ENCODE measurements at places on chromosomes 5 and 9.

GRCh38 chr5:169270827-169271226 lies 30.1 kb downstream of the SLIT3 start:
- no peak for DNase-seq

- peak; percentile 87 for DNase-seq
Measured at GRCh38 chr9:94783102-94783682, 56.7 kb downstream of the AOPEP start.

DNA sequence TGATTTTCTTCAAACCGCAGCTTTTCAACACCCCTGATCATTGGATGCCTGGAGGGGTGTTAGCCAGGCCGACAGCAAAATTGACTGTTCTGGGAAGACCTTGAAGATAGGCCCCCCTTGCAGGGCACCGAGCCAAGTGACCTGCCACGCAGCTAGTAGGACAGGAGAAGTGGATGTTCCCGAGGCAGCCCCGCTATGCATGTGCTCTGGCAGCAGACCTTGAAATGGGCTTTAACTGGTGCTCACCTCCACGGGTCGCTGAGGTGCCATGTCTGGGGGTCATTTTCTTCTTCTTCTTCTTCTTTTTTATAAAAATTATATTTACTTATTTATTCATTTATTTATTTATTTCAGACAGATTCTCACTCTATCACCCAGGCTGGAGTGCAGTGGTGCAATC lies 12.6 kb downstream of the FGF18 start:
- DNase-seq = no peak

DNA sequence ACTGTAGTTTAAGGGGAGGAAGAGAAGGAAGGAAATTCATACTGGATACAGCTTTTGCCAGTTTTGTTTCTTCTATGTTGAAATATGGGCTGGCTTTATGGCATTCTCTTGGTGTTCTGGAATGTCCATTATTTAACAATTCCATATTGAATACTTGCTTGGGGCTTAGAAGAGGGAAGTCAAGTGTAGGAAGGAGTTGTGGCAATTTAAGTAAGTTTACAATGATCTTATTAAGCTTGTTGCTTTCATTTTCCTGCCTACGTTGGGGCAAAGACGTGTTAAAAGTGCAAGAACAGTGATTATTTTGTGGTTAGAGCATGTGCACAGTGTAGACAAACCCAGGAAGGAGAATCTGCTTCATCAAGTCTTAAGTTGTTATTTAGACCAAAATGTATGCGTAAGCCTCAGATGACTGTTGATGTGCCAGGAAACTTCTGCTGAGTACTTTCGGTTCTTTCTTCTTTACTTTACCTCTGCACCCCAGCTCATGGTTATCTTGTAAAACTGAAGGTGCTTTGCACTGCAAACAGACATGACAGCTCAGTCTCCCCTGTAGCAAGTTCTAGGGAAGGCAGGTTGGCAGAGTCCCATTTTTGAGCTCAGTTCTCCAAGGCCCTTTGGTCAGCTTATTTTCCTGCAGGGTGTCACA lies 75.8 kb downstream of the F2RL2 start:
- DNase-seq = peak; percentile 11

DNA sequence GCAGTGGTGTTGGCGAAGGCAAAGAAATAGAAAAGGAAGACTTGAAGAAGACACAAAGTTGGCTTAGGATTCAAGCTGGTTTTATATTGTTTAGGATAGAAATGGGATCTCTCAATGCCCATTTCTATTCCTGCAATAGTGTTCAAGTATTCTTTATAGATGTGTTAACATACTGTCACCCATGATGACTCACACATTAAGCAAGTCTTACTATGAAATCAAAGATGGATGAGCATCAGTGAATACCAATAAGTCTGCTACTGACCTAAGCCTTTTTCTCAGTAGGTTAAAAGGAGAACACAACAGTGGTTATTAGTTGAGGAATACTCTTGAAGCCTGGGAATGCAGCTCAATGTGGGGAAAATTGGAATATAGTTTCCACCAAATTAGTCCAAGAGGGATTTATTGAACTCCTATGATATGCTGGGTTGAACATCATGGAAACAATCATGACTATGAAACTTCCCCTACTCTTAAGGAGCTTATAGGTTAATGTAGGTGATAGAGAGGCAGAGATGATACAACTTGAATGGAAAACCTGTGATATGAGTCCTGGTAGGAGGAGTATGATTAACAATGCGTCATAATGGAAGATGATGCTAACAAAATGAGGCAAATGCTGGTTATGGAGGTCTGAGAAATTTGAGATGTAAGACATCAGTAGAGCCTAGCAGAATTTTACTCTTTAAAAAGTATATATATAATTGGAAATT lies 417.1 kb upstream of the DAP start:
- no peak for DNase-seq

- peak; percentile 95 for DNase-seq
Measured at GRCh38 chr5:150904479-150905311, at the start of gene ZNF300. Gene ZNF300 (minus strand): TSS chr5:150904980. CDS start chr5:150903155, 1,825 bp downstream.

- DNase-seq = peak; percentile 11
Measured at GRCh38 chr5:77129391-77129990, 42.4 kb upstream of the ZBED3 start.

GRCh38 chr9:35656348-35656747 lies 1.5 kb downstream of the RMRP start:
- DNase-seq = no peak

GRCh38 chr9:38414040-38414723 lies 10.1 kb downstream of the IGFBPL1 start:
- DNase-seq = no peak

- no peak for DNase-seq
Measured at GRCh38 chr5:180354966-180355365, 1.8 kb upstream of the GFPT2 start.

- no peak for DNase-seq
Measured at GRCh38 chr5:142293486-142293885, 31.3 kb downstream of the SPRY4 start.

DNA sequence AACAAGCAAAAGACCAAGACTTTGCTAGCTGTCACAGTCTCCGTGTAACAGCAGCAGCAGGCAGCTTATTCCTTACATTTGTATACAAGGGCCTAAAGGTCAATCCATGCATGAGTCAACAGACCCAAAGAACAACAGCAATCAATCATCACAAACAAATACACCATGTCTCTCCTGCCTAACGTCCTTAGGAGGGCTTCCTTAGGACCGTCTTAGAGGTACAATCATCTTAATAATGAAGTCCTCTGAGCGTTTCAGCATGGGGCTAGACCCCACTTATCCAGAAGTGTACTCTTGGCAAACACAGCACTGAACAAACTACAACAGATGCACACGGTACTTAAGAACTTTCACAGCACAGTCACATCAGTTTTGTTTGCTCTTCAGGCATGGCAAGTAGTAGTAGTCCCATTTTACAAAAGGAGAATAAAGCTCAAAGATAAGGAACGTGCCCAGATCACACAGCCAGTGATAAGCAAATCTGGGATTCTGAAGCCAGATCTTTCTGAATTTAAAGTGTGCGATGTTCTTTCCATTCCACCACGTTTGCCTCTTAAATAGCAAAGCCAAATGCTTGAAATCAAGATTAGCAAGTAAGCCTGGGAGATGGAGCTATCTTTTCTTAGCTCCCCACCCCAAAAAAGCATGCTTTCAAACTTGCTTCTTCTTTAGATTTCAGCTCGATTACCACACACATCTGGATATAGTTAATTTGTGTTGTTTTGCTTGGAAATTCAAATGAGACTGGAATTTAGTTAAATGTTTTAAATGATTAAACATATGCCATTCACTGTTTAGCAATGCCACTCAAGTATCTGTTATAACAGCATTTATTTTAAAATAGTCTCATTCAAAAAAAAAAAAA lies 24.2 kb downstream of the PSMB7 start:
- peak; percentile 56 for DNase-seq

GRCh38 chr5:173675287-173675996 lies 59.0 kb upstream of the BOD1 start:
- DNase-seq = no peak

GRCh38 chr9:106897236-106897635 lies 34.3 kb downstream of the ZNF462 start:
- peak; percentile 70 for DNase-seq

DNA sequence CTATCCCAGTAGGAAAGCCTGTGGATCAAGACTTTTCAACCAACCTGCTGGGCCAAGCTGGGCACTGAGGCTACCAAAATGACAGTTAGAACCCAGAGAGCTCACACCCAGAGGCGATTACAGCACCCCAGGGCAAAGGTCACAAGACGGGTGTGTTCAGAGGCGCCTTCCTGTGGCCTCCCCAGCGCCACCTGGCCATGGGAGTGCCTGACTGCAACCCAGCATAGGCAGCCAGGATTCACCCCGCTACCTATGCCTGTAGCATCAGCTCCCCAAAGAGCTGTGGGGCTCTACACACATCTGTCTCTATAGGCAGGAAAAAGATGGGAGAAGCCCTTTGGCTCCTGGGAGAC lies 33.5 kb downstream of the PDGFRB start:
- DNase-seq = no peak

DNA sequence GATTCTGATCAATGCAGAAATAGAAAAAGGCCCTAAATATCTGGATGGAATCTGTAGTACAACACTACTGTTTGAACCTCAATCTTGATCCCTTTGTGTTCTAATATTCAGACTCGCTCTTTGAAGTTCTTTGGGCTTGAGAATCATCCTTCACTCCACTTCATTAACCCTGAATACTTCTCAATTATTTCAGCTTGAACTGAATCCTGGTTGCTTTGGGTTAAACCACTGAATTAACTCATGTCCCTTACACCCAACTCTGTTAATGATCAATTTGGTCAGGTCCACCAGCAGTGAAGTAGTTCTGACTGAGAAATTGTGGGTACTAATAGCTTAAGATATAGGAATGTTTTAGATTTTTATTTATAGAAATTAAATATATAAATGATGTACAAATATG lies 1707.2 kb upstream of the ACO1 start:
- no peak for DNase-seq

DNA sequence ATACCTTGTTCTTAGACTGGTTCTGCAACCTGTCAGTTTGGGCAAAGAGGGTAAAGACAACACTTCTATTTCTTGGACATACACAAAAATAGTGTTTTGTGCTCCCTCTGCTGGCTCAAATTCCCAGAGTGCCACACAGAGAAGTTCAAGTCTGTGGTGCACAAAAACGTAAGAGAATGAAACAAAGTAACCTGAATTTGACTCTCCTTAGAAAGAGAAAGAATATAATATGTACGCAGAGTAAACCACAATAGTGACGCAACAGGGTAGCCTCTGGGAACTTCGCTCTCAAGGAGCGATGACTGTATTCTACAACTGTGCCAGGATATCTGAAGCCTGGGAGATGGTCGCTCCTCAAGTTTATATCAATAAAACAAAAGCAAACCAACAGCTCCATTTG lies 18.5 kb downstream of the DDX31 start:
- DNase-seq = peak; percentile 75

DNA sequence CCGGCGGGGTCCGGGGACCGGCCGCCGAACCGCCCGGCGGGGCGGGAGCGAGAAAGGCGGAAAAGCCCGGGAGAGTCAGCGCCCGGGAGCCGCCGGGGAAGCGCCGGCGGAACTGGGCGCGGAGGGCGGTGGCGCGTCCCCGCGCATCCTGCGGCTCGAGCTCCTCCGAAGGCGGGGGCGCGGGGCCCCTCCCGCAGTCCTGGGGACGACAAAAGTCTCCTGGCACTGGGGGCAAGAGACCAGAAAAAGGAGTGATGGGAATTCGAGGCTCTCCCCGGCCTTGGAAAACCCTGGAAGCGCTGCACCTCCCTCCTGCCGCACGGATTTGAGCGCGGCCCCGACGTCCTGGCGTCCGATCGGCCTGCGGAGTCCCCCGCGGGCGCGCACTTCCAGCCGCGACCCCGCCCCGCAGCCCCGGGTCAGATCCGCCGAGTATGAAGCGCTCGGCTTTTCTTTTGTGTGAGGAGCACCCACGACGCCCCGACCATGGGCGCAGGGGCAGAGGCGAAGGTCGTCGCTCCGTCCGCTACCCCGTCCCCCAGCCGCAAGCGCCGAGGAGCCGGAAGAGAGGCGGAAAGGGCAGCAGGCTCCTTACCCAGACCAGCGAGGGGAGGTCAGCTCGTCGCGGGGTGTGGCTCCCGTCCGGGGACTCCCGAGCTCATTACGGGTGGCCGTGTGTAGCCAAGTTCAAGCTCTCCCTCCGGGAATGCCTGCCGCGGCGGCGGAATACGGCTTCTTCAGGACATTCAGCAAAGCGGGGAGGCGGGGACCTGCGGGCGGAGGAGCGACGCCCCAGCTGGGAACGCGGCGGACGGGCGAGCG lies at the start of gene EPB41L4A:
Gene EPB41L4A (minus strand): TSS at position 114 of the 822 bp plus-strand sequence. CDS start 238 bp downstream, outside the sequence.
- peak; percentile 3 for DNase-seq

DNA sequence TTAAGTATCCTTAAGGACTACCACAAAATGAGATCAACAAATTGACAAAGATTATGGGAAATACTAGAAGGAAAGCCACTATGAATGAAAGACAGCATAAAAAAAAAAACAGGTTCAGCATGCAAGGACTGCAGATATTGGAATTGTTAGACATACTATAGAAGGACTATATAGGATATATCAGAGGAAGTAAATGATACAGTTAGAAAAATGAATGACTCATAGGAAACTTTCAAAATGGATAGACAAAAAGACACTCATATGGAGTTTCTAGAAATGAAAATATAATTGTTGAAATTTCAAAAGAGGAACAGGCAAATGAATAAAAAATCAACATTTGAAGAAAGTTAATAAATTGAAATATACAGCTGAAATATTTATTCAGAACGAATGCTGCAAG lies 180.6 kb downstream of the PLK2 start:
- DNase-seq = no peak

DNA sequence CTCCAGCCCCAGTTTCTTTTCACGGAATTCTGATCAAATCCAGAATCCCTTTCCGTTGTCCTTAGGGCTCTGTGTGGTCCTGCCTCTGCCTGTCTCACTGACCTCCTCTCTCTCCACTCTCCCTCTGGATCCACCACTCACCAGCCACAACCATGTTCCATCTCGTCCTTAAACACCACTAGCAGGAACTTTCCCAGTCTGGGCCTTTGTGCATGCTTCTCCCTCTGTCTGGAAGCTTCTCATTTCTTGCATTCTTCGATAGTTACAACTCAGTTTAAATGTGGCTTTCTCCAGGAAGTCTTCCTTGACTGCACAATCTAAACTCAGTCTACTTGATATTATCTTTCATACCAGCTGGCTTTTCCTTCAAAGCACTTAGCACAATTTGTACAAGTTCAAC lies 117.7 kb upstream of the MSX2 start:
- DNase-seq = no peak
